ENCODE measurements at places on chromosomes 16 and 17. TPM values are rescaled to one million over a fixed set of nuclear protein-coding genes. Genes with fewer than 3 reads are reported as not detected.
A peak's percentile ranks its signal among the peaks of the same experiment; 100 is the strongest.

DNA sequence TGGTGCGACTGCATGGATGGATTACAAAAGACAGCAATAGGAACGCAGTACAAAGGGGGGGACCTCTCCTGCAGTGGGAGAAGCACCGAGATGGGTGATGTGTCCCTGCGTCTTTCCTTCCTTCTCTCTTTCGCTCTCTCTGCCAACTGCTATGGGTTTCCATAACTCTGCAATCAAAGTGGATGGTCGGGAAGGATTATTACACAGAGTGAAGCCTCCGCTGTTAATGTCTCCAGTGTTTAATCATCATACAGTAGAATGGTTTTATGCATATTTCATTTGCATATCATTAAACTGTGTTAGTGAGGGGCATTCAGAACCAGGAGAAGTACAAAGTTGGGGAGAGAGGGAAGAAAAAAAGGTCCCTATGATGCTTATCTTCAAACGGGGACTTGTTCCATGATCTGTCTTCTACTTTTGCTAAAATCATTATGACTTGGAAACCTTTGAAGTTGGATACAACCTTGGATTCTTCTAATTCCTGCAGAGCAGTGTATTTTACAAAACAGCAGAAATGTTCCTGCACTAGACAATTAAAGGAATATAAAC, 255.9 kb upstream of the PMFBP1 start:
- H3K27ac ChIP-seq, result no peak overlapping the region
- H3K36me3 ChIP-seq, result no peaks in the 10 kb centered on the region
- H3K4me1 ChIP-seq, result no peaks in the 10 kb centered on the region
- no peak for DNase-seq
- H3K4me3 ChIP-seq, result no peak overlapping the region
- H3K27me3 ChIP-seq, result no peaks in the 10 kb centered on the region

DNA sequence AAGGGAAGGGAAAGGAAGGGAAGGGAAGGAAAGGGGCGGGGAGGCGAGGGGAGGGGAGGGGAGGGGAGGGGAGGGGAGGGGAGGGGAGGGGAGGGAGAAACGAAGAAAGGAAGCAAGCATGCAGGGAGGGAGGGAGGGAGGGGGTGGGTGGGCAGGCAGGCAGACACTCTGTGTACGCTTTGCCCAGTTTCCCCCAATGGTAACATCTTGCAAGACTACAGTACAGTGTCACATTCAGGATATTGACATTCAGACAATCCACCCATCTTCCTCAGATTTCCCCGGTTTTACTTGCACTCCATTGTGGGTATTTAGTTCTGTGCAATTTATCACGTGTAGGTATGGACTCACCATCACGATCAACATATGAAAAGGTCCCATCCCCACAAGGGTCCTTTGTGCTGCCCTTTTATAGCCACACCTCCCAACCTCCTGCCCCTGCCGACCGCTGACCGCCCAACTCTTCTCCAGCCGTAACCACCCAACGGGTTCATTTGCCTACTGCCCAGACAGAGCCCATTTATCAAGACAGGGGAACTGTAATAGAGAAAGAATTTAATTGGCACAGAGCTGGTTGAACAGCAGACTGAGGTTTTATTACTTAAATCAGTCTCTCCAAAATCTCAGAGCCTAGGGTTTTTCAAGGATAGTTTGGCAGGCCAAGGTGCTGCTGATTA, 91.4 kb upstream of the FA2H start:
- H3K27ac ChIP-seq, result no peak overlapping the region
- no peaks in the 10 kb centered on the region for H3K27me3 ChIP-seq
- no peak overlapping the region for H3K4me3 ChIP-seq
- no peaks in the 10 kb centered on the region for H3K36me3 ChIP-seq
- no peak for DNase-seq

SNAI3 gene
- 1.5 TPM for total RNA-seq

DNA sequence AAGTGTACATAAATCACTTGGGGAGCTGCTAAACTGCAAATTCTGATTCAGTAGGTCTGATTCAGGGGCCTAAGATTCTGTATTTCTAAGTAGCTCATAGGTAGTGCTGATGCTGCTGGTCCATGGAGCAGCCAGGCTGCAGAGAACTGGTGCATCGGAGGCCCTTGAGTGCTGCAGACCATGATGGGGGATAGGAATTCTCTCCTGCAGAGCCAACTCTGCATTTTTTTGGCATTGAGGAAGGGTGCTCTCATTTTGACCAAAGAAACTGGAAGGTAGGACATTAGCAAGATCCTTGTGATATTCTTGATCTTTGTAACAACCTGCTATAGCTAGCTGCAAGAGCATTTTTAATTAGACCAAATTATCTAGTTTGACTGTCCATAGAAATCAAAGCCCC, 4.7 kb downstream of the HOXB2 start:
- no peak overlapping the region for H3K27ac ChIP-seq
- peaks cover 10% of the 10 kb centered on the region for H3K4me1 ChIP-seq
- H3K4me3 ChIP-seq, result no peak overlapping the region
- peaks cover 9% of the 10 kb centered on the region for H3K27me3 ChIP-seq
- no peak for DNase-seq

GRCh38 chr17:39591958-39592954, 15.5 kb downstream of the NEUROD2 start:
- H3K27ac ChIP-seq, result no peak overlapping the region
- no peak for DNase-seq
- no peaks in the 10 kb centered on the region for H3K4me1 ChIP-seq
- H3K4me3 ChIP-seq, result no peak overlapping the region
- peaks cover 42% of the 10 kb centered on the region for H3K27me3 ChIP-seq

- H3K27ac ChIP-seq, result no peak overlapping the region
- DNase-seq, result no peak
- H3K27me3 ChIP-seq, result peaks cover 3% of the 10 kb centered on the region
- H3K4me3 ChIP-seq, result no peak overlapping the region
- H3K4me1 ChIP-seq, result no peaks in the 10 kb centered on the region
Observed at GRCh38 chr16:27181019-27181790, 22.1 kb upstream of the KDM8 start.

- H3K4me1 ChIP-seq, result no peaks in the 10 kb centered on the region
- no peak within 1 kb of the TSS for H3K4me3 ChIP-seq
- H3K27me3 ChIP-seq, result peaks cover 36% of the 10 kb centered on the region
- H3K27ac ChIP-seq, result no peak within 1 kb of the TSS
- no peak for DNase-seq
Observed at GRCh38 chr16:3012828-3013420, at the start of gene CLDN9. Gene CLDN9 (plus strand): TSS chr16:3012923. CDS start chr16:3013363, 440 bp downstream.

PRAC2 gene
- not detected for total RNA-seq

- DNase-seq, result no peak
- H3K4me1 ChIP-seq, result no peaks in the 10 kb centered on the region
- no peaks in the 10 kb centered on the region for H3K36me3 ChIP-seq
- H3K27ac ChIP-seq, result no peak overlapping the region
Observed at GRCh38 chr17:16428098-16428882, 12.9 kb downstream of the TRPV2 start.

DNA sequence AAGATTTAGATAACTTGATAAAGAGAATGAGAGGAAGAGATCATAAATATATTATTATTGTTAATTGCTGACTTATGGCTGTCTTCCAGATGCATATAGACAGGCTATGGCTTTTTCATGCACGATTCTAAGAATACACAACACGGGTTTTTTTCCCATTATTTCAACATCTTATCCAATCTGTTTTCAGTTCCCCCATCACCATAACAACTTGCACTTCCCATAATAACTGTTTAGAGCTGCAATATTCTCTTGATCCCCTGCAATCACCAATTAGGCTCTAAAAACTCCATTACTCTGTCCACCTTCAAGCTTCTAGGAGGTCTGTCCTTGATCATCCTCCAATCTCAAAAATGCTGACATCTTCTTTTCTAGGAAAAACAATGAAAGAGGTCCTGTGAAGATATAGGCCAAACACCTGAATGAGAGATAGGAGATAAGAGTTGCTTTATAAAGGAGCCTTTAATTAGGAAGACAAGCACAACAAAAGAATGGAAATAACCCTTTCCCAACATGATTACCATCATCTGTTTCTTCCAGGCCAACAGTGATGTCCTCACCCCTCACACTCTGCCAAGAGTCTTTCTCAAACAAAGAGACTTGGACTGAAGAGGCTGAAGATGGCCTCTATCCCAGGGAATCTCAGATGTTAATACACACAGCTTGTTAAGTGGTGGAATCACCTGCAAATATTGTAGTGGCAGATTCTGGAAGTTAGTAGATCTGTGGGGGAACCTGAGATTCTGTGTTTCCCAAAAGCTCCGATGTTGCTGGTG, 32.2 kb upstream of the CCL2 start:
- no peak for DNase-seq
- H3K4me1 ChIP-seq, result no peaks in the 10 kb centered on the region
- H3K4me3 ChIP-seq, result no peak overlapping the region
- no peak overlapping the region for H3K27ac ChIP-seq
- H3K36me3 ChIP-seq, result no peaks in the 10 kb centered on the region
- H3K27me3 ChIP-seq, result no peaks in the 10 kb centered on the region

DNA sequence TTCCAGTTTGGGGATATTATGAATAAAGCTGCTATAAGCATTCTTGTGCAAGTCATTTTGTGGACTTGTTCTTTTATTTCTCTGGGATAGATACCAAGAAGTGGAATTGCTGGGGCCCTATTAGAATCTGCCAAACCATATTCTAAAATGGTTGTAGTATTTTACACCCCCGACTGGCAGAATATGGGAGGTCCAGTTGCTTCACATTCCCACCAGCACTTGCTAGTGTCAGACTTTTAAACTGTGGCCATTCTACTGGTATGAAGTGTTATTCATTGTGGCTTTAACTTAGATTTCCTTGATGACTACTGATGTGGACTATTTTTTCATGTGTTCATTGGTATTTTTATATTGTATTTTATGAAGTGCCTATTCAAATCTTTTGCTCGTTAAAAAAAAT, 18.1 kb upstream of the NUP93 start:
- DNase-seq, result no peak
- no peaks in the 10 kb centered on the region for H3K27me3 ChIP-seq

- H3K27me3 ChIP-seq, result peaks cover 14% of the 10 kb centered on the region
- no peak overlapping the region for H3K27ac ChIP-seq
- H3K4me1 ChIP-seq, result peaks cover 4% of the 10 kb centered on the region
- DNase-seq, result no peak
- no peak overlapping the region for H3K4me3 ChIP-seq
- no peaks in the 10 kb centered on the region for H3K36me3 ChIP-seq
Observed at GRCh38 chr17:6457688-6458459, 13.6 kb downstream of the PIMREG start.

- H3K4me3 ChIP-seq, result no peak overlapping the region
- no peaks in the 10 kb centered on the region for H3K4me1 ChIP-seq
- no peaks in the 10 kb centered on the region for H3K27me3 ChIP-seq
- DNase-seq, result no peak
- H3K27ac ChIP-seq, result no peak overlapping the region
- no peaks in the 10 kb centered on the region for H3K36me3 ChIP-seq
Observed at GRCh38 chr17:81111066-81111465, 54.2 kb upstream of the PVALEF start.

DNA sequence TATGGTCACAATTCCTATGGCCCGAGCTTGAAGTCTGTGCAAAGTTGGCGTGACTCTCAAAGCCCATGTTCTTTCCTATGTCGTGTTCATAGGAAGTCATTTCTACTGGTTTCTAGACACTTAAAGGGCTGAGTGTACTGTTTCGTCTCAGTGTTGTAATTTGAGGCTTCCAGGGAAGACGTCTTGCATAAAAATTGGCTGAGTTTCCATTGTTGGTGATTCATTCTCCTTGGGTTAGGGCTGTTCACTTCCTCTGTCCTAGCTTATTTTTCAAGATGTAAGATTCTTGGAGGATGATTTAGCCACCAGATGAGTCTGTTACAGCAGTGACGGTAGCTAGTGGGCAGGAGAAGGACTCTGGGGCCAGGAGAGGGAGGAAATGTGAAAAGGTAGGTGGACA, 43.1 kb downstream of the PIK3R5 start:
- H3K27ac ChIP-seq, result no peak overlapping the region
- no peak for DNase-seq
- H3K27me3 ChIP-seq, result no peaks in the 10 kb centered on the region

TP53TG3F gene
- not detected for total RNA-seq

CENPX gene
- total RNA-seq, result 62.7 TPM

IRX3 gene
- 40.6 TPM for total RNA-seq

GRCh38 chr17:7922845-7923628, 6.6 kb downstream of the KCNAB3 start:
- no peaks in the 10 kb centered on the region for H3K27me3 ChIP-seq
- peaks cover 12% of the 10 kb centered on the region for H3K4me1 ChIP-seq
- H3K27ac ChIP-seq, result peak overlapping the region; percentile 74
- no peaks in the 10 kb centered on the region for H3K36me3 ChIP-seq
- H3K4me3 ChIP-seq, result peak overlapping the region; percentile 77

DNA sequence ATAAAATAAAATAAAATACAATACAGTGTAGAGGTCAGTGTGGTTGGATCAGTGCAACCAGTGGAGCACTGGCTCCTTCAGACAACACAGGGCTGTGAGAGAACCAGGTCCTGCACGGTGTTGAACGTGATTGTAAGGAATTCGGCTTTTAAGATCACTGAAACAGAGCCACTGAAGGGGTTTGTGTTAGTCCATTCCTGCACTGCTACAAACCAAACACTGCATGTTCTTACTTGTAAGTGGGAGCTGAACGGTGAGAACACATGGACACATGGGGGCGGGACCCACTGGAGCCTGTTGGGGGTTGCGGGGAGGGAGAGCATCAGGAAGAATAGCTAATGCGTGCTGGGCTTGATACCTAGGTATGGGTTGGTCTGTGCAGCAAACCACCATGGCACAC, 193.2 kb upstream of the AXIN2 start:
- no peak for DNase-seq
- no peaks in the 10 kb centered on the region for H3K27me3 ChIP-seq
- H3K4me3 ChIP-seq, result no peak overlapping the region
- no peaks in the 10 kb centered on the region for H3K36me3 ChIP-seq
- no peak overlapping the region for H3K27ac ChIP-seq
- H3K4me1 ChIP-seq, result peaks cover 15% of the 10 kb centered on the region

DNA sequence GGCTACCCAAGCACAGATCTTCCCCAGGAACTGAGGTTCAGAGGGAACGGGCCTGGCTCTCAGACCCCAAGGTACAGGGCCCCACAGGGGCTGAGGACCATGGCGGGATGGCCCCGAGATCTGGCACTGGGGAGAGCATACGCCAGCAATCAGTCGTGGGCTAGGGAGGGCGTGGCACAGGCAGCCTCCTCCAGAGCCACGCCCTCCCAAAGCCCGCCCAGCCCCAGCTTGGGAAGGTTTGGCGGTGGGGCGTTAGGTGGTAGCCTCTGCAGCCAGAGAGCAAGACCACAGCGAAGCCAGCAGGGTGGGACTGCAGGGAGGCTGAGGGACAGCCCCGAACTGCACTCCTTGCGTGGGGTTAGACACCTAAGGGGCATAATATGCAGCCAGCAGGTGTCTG, 11.6 kb downstream of the WNT9B start:
- H3K4me1 ChIP-seq, result no peaks in the 10 kb centered on the region
- H3K27ac ChIP-seq, result no peak overlapping the region
- H3K36me3 ChIP-seq, result no peaks in the 10 kb centered on the region
- H3K27me3 ChIP-seq, result peaks cover 2% of the 10 kb centered on the region
- DNase-seq, result no peak

Measured in gastrocnemius medialis (tissue), 4 donors.